ENCODE measurements at places on chromosomes 7 and 10.

- no peak for DNase-seq
Measured at GRCh38 chr10:23432166-23432565, 6.7 kb upstream of the OTUD1 start.

GRCh38 chr10:77374189-77374656 lies 263.4 kb downstream of the KCNMA1 start:
- no peak for DNase-seq

GRCh38 chr10:84405662-84406061 lies 77.3 kb downstream of the CCSER2 start:
- no peak for DNase-seq

GRCh38 chr10:21368728-21369425 lies 156.6 kb downstream of the SKIDA1 start:
- no peak for DNase-seq

DNA sequence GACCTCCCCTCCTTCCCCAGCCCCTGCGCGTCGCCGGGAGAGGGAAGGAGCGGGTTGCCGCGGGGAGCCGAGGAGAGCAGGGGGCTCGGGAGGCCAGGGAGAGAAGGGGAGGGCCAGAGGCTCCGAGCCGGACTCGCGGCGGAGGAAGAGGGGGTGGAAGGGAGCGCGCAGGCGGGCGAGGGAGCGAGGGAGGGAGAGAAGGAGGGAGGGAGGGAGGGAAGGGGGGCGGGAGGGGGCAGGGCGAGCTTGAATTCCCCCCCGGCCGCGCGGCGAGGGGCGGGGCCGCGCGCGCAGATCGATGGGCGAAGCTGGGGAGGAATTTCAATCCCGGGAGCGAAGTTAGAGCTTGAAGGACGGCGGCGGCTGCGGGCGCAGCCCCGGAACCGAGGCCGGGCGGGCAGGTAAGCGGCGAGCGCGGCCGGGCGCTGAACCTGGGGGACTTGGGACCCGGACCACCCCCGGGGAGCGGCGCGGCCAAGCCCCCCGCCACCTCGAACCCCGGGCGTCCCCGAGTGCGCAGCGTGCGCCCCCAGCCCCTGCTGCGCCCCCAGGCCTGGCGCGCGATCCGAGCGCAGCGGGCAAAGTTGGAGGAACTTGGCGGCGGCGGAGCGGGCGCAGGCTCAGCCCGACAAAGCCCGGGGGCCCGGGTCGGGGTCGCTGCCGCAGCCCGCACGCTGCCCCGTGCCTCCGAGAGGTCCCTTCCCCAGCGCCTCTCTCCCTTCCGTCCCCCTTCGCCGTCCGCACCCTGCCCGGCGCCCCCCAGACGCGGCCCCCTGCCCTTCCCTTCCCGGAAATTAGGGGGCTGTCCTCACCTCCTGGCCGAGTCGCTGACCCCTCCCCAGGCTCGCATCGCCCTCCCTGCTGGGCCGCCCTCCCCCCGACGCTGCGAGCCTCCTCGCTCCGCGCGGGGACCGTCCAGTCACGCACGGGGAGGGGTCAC lies at the start of gene ELFN1:
Gene ELFN1 (plus strand): TSS at position 324 of the 940 bp plus-strand sequence. CDS start 74,320 bp downstream, outside the sequence.
- DNase-seq = peak; percentile 14

DNA sequence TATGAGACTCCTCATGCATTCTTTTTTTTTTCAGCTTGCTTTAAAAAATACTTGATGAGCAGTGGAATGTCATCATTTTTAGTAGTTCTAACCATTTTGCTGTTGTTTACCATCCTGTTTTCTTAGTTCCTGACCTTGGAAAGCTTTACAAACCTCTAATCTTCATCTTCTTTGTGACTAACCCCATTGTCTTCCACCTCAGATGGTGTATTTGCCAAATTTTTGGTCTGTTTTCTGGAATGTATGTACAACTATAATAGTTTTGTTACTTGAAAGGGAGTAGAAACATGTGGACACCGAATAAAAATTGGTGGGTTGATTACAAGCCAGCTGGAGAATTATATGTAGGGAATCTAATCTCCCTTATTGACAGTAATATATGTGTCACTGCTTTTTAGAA lies 172.7 kb downstream of the SND1 start:
- DNase-seq = no peak

GRCh38 chr10:120436439-120437112 lies 20.5 kb upstream of the PLPP4 start:
- no peak for DNase-seq

- DNase-seq = no peak
Measured at GRCh38 chr10:48762064-48763042, 77.7 kb downstream of the WDFY4 start.

DNA sequence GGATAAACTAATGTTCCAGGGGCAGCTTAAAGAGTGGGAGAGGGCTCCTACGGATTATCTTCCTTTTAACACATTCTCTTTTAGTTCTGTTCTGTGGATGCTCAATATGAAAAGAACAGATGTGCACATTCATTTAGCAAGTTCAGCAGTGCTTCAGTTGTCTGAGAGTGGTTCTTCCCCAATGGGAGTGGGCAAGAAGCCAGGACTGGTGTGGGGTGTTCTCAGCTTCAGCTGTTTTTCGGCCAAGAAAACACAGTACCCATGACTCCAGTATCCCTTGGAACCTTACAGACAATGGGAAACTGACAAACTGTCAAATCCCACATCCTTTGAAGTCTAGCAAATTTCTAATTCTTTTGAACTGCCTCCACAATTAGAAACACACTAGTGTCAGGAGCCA lies 71.5 kb upstream of the LRRC17 start:
- no peak for DNase-seq

DNA sequence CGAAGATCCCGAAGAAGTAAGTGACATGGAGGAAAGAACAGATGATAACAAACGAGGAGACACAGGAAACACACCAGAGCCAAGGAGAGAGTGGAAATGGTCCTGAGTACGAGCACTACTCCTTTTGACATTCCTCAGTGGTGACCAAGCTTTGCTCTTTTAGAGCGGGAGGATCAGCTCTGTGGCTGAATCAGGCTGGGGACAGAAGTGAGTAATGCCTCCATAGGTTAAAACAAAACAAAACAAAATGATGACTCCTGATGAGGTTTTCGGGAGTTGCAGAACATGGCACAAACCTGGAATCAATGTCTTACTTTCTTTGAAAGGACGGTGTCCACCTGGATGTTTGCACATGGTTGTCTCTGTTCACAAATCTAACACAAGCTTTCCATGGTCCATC lies 30.3 kb upstream of the TCF7L2 start:
- no peak for DNase-seq

DNA sequence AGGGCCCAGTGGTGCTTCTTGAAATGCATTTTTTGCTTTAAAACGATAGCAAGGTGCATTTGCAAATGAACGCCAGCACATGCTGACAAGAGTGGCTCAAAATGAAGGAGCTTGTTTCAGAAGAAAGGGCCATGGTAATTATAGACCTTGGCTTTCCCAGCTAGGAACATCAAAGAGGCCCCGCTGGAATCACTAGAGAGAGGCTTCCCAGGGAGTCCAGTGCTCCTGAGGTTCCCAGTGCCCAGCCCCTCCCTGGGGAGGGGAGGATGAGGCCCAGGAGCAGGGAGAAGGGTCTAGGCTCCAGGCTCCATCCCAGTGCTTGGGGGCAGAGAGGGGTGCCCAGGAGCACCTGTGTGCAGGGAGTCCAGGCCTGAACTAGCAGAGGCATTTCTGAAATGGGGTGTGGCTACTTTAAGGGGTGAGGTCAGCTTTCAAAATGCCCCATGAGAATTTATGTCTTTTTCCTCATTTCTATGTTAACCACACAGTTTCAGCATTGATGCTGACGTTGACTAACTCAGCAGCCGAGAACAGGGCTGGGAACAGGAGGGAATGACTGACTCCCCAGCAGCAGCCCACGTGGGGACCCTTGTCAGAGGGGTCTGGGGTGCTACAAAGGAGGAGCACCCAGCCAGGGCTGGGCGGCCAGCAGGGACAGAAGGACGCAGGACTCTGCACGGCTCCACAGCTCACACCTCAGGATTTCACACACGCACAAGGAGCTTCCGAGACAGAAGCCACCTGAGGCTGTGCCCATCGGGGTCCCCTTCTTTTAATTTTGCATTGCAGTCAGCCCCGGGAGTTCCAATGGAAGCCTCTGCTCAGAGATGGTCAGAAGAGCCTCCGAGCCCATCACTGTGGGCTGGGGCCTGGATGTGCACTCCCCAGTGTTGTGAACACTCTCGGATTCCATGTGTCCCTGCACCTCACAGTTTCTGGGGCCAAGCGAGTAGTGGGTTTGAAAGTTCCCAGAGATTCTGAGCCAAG lies 570.2 kb downstream of the PTPRN2 start:
- no peak for DNase-seq

DNA sequence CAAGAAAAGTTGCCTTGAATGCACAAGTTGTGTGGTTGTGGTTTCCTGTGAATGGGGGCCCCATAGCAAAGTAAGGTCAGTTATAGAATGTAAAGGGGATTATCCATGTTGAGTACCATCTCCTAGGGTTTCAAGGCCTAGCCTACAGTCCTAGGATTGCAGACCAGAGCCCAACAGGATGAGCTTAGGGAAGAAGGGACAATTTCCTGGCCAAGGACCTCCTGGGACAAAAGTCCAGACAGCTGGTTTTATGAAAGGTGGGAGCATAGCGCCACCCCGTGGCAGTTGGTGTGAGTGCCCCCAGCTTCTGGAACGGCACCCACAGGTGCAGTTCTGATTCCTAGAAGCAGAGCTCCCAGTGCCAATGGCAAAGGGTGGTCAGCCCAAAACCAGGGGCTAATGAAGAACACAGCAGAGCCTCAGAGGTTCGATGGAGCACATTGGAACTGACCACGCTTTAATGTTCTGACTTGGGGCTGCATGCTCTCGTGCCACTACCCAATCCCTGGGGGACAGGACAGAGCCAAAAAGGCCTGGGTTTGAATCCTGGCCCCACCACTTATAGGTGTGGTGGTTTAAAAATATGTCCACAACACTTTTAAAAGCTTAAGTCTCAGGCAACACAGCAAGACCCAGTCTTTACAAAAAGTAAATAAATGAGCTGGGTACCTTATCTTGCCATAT lies 25.8 kb upstream of the TMEM120A start:
- peak; percentile 69 for DNase-seq

DNA sequence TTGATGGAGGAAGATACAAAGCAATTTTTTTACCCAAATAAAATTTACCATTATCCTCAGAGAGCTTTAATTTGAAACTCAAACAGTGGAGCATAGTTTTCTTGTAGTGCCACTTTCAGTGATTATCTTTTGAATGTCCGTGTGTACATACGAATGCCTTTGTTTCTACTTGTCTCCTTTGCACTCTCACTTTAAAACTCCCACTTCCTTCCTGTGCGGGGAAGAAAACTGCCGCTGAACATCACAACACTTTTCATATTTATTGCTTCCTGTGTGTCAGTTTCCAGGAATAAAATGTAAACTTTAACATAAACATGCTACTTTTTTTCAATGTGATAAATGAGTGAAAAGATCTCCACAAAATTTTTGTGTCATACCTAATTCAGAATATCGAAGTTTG lies 102.4 kb downstream of the SEMA3A start:
- no peak for DNase-seq

GRCh38 chr10:1642600-1643160 lies 94.6 kb downstream of the ADARB2 start:
- DNase-seq = no peak

GRCh38 chr7:68712956-68713495 lies 885.2 kb upstream of the AUTS2 start:
- DNase-seq = no peak

DNA sequence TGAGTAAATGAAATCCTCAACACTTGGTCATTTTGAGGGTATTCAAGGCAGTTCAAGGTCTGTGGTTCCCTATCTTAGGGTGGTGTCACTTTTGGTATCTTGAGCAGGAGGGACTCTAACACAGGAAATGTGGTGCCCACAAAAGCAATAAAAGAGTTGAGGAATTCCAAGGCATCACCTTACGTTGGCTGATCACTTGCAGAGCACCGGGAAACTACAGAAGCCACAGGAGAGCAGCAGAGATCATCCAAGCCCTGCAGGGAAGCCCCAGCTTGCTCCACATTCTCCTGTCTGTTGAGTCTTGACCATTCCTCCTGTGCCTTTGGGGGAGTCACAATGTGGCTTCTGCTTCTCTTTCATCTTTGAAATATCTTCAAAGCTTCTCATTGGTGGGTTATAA lies 565.8 kb upstream of the ADARB2 start:
- DNase-seq = no peak

DNA sequence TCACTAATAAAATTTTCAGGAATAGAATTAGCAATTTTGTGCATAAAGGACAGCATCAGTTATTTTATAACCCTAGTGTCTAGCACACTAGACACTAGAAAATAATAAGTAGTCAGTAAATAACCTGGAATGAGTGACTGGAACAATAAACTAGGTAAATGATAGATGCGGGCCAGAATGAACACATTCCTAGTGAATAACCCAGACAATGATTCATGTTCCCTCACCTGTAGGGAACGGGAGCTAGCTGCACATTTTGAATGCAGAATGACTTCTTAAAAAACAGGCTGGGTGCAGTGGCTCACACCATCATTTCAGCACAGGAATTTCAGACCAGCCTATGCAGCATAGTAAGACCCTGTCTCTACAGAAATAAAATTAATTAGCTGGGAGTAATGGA lies 3.2 kb upstream of the ATOH7 start:
- no peak for DNase-seq

GRCh38 chr10:32956365-32957197 lies 1.4 kb downstream of the ITGB1 start:
- peak; percentile 48 for DNase-seq

DNA sequence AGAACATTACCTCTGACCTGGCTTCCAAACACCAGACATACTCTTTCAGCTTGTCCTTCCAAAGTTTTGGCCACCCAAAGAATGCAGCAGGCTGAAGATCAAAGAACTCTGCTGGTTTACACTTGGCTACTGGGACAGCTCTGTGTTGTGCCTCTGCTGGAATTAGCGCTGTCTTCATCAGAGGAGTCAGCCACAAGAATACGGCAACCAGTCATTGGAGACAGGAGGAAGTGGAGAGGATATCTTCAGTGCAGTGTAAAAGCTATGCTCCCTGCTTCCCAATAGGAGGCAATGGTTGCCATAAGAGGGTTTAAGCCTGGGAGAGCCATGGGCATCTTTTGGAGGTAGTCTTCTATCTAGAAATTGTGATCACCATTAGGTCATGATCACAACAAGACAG lies 126.7 kb upstream of the WNT16 start:
- no peak for DNase-seq

DNA sequence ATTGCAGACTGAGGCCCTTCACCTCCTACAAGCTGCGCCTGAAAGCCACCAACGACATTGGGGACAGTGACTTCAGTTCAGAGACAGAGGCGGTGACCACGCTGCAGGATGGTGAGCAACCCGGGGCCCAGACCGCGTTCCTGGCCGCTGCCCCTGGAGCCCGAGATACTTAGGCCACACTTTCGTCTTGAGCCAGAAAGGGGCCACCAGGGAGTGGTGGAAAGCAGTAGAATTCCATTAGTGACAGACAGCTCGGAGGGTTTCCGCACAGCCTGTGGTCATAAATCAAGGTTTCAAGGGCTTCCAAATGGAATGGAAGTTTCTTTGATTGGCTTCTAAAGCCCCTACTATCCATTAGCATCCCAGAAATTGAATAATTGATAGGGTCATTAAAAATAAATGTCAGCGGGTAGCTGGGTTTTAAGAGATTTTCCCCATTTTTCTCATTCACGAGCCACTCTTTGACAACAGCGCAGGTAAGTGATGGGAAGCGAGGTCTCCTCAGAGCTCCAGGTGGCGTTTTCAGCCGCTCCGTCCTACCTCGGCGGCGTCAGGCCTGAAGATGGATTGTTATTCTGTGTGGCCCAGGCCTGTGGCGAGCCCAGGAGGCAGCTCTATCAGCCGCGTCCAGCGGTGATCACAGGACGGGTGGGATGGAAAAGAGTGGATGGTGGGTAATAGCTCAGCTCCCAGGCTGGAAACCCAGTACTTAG lies 523.5 kb upstream of the FOXK1 start:
- no peak for DNase-seq
